ENCODE measurements at places on chromosomes 5 and 9.
A peak's percentile ranks its signal among the peaks of the same experiment; 100 is the strongest.

- DNase-seq = no peak
Observed at GRCh38 chr5:155091768-155092717, 78.5 kb downstream of the KIF4B start.

DNA sequence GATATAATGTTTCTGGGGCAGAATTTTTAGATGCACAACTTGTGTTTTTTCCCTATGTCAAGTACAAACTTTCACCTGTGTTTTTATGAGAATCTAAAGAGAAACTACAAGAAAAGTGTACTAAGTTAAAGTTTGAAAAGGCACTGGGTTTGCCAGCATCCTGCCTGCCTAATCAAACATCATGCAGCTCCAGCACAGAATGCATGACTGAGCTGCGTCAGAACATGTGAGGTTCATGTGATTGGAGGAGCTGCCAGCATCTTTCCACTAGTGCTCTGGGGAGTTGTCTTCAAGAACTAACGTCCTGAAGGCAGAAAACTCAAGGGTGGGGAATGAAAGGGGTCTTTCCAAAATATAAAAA lies 46.1 kb upstream of the RIC1 start:
- peak; percentile 85 for DNase-seq

DNA sequence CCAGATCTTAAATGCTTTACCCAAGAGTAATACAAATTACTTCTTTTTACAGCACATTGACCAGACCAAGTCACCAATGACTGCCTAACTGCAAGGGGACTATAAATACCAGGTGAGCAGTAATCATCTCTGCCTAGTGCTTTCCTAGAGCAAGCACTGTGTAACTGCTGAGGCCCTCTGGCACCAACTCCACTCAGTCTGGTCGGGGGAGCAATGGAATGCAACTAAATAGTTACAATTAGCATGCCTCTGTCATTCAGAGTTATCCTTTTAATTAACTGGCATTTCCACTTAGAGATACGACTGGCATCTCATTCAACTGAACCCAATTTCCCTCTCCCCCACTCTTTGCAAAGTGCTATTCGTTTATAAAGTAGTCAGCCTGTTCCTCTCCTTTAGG lies 1309.1 kb upstream of the DMAC1 start:
- DNase-seq = no peak

GRCh38 chr5:52789851-52790250 lies 2.1 kb downstream of the ITGA1 start:
- no peak for DNase-seq

- DNase-seq = peak; percentile 37
Observed at GRCh38 chr9:22010866-22011625, 1.9 kb upstream of the CDKN2B start.

- DNase-seq = no peak
Observed at GRCh38 chr9:129414993-129415941, 205.6 kb downstream of the C9orf50 start.

- no peak for DNase-seq
Observed at GRCh38 chr9:25537808-25538207, 140.4 kb downstream of the TUSC1 start.

DNA sequence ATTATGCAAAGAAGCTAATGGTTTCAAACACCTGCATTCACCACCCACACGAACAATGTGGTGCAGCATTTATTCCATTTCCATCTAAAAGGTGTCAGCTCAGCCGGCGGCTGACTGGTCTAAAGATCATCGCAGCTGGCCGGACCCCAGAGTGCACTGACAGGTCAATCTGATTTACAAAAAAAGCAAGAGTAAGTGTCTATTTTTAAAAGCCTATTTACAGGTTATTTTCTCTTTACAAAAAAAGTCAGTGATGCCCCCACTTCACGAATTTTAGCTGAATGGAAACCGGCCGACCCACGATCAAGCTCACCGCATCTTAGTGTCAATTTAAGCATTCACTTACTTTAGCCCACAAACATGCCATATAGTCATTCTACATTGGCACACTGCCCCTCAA lies 58.3 kb downstream of the SEMA4D start:
- DNase-seq = no peak

GRCh38 chr5:135236908-135237747 lies 161.9 kb downstream of the MACROH2A1 start:
- no peak for DNase-seq

DNA sequence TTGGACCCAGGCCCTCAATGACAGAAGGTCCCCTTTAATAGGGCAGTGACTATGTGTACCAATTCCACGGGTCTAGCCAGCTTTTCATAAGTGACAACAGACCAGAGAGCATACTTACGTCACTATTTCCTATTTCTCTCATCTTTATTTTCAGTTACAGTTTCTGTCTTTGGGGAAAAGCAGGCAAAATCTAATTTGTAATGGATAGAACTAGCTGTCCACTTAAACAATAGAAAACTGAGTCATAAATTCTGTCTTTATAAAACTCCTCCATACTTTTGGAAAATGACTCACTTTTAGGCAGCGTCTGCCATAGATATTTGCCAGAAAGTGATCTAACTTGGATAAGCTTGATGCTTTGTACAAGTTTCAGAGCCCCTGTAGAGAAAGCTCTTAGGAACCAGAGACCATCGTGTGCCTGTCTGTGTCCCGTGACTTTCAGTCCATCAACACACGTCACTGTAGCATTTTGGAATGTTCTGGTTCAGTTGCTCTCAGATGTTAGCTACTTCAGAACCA lies 101.9 kb downstream of the F2RL2 start:
- peak; percentile 26 for DNase-seq

GRCh38 chr5:43281840-43282658 lies 31.2 kb downstream of the HMGCS1 start:
- no peak for DNase-seq

- peak; percentile 28 for DNase-seq
Observed at GRCh38 chr5:143054480-143054941, 284.3 kb downstream of the ARHGAP26 start.

DNA sequence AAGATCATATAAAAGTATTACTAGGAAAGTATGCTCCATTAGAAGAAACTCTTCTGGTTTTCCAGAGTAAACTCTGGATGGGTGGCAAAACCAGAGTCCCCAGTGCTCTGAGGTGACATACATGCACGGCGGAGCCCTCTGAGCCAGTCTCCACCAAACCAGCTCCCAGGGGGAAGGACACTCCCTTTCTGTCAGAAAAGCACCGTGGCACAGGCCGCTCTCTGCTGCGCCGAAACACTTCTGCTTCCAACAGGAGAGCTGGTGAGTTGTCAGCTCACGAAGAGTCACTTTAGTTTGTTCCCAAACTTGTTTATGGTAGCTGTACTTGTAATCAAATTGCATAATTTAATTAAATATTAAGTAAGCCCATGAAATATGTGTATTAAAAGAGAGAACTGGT lies 184.6 kb downstream of the CDK5RAP2 start:
- no peak for DNase-seq

GRCh38 chr5:76818844-76819831 lies at the start of gene F2RL1:
Gene F2RL1, plus strand, starts transcription at chr5:76819030. Its CDS starts 153 bp downstream, at chr5:76819183.
- peak; percentile 43 for DNase-seq

DNA sequence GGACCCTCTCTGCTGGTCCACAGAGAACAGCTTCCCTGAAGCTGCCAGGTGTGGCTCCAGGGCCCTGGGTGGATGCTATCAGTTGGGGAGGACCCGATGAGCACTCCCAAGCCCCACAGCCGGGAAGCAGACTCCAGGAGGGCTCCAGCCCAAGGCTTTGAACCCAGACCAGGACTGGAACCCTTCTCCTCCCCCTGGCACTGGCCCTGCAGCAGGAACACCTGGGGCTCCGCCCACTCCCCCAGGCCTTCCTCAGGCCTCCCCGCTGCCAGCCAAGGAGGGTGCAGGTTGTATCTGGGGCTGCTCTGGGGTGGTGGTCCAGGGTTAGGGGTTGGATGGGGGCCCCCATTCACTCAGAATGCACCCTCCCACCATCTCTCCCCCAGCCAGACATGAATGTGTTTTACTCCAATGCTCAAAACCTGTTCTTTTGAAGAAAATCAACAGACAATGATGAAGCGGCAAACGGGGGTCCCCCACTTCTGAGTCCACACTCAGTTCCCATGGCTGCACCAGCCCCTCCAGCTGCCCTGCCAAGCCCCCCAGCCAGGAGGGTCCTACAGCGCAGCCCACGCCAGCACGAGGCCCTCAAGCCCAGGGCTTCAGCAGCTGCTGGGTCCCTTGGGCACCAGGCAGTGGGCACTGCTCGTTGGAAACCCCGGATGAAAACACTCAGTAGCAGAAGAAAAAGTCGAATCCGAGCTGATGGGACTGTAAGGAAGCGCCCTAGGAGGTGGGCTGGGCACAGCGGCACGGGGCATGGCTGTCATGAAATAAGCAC lies 23.2 kb downstream of the CCDC187 start:
- DNase-seq = no peak
